Bronchial epithelial cell (primary cell): ENCODE measurements at places on chromosomes 6 and 20.

GRCh38 chr6:97771372-97771771 is 488.4 kb upstream of the MMS22L start:
- no peak for DNase-seq

GRCh38 chr6:144307880-144308279 is 22.7 kb downstream of the UTRN start:
- no peak for DNase-seq

DNA sequence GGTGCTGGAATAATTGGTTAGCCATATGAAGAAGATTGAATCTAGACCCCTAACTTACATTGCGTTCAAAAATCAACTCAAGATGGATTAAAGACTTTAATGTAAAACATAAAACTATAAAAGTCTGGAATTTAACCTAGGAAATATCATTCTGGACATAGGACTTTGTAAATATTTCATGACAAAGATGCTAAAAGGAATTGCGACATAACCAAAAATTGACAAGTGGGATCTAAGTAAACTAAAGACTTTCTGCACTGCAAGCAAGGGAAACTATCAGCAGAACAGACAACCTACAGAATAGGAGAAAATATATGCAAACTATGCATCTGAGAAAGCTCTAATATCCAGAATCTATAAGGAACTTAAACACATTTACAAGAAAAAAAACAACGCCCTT is 45.5 kb upstream of the SLC35F1 start:
- no peak for DNase-seq

- DNase-seq: no peak
These were observed 25.7 kb downstream of the ZDHHC14 start for GRCh38 chr6:157406661-157407060.

DNA sequence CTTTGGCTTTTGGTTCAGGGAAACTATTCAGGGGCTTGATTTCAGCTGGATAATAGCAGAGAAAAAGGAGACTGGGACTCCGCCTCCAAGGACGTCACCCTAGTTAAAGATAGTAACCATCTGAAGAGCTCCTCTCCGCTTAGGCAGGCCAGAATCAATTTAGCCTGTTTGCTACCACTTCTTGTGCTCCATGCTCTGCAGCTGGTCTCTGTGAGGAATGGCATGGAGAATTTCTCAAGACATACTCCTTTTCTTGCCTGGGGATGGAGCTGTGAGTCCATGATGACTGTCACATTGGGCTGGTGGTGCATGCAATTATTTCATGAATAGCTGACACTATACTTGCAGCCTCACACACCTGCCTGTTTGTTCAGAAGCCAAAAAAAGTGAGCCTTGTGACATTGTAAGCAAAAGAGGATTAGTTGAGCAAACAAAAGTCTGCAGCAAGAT is 61.4 kb downstream of the TXLNB start:
- peak; percentile 39 for DNase-seq

- DNase-seq: peak; percentile 88
These were observed 15.0 kb upstream of the TFAP2A start for GRCh38 chr6:10429638-10430427.

DNA sequence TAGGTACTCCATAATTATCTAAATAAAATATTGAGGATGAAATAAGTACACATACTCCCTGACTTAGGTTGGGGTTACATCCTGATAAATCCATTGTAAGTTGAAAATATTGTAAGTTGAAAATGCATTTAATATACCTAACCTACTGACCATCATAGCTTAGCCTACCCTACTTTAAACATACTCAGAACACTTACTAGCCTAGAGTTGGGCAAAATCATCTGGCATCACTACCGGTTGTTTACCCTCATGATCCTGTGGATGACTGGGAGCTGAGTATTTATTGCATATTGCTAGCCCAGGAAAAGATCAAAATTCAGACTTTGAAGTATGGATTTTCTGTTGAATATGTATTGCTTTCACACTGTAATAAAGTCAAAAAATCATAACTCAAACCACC is 467.3 kb downstream of the C6orf118 start:
- DNase-seq: no peak

DNA sequence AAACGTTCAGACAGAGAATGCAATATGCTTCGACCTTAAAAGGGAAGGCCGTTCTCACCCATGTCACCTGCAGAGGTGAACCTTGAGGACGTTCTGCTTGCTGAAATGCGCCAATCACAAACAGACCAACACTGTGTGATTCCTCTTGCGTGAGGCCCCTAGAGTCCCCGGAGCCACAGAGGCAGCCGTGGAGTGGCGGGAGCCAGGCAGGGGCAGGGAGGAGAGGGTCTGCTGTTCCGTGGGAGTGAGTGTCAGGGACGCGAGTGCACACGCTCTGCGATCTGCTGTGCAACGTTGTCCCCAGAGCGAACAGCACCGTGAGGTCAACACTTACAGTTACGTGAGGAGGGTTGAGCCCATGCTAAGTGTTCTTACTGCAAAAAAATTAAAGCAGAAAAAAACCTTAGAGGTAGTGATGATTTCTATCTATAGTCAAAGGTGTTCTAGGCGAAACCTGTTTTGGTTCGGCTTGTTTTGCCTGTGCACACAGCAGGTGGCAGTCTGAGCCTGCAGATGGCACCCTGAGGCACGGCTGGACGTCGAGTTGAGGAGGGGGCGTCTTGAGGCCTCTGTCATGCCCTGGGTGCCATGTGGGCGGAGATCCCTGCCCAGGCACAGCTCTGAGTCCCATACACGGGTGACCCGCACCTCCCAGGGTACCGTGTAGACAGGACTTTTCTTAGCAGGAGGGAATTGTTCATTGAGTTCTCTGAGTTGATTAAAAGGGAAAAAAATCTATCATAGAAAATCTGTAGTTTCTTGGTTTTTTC is 71.7 kb upstream of the FRMD1 start:
- DNase-seq: no peak

GRCh38 chr20:60667641-60668040 is 584.4 kb upstream of the CDH4 start:
- DNase-seq: no peak

DNA sequence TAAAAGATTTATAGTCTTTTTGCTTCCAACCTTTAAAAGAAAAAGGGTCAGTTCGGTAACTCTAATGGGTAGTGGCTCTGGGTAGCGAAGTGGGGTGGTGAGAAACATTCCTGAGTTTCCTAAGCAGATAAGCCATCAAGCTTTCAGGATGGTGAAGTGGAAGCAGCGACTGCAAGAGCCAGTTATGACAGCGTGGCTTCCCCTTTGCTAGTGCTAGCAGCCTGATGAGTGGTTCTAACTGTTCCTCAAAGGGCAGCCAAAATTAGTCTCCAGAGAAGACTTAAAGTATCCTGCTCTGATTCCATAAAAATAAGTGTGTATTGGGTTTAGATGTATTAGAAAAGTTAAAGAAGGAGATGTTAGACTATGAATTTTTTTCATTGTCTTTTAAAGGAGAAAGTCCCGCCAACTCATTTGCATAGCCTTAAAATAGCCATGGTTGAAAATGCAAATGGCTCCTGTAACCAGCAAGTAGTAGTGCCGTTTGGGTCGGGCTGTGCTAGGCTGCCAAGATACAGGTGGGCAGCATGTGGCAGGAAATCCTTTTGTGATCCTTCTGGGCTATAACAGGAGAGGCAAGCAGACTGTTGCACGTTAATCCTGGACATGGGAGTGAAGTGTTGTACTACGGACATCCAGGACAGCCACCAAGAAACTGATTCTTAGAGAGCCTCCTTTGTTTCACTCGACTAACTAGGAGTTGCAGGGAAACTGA is 18.0 kb downstream of the ELOVL2 start:
- no peak for DNase-seq

DNA sequence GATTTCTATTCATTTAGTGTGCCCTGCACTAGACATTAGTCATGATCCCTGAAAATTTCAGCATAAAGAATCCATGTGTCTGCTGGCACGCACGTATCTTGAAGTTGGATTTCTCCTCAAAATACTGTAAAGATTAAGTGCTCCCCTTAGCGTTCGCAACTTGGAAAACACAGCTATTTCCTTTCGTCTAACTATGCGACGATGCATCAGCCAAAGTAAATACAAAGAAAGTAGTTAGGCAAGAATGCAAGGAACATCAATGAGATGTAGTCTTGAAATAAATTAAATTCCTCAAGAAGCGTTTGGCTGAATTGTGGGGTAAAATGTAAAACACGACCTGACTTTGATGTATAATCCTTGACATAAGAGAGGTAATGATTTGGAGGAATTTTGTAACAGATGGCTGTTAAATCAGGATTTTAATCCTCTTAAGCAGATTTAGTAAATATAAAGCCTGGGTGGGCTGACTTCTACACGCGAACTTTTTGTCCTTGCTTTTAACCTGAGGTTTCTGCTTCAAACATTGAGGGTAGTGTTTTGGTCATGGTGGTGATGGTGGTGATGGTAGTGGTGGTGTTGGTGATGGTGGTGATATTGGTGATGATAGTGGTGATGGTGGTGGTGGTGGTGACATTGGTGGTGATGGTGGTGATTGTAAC is 88.2 kb downstream of the FOXF2 start:
- peak; percentile 83 for DNase-seq

- DNase-seq: no peak
These were observed 17.7 kb downstream of the FAM83B start for GRCh38 chr6:54864272-54864671.

GRCh38 chr6:124226396-124226795 is 422.7 kb downstream of the NKAIN2 start:
- peak; percentile 25 for DNase-seq

- DNase-seq: peak; percentile 97
These were observed 84.3 kb upstream of the TAB2 start for GRCh38 chr6:149233056-149233715.

- DNase-seq: no peak
These were observed 139.8 kb downstream of the ANKRD60 start for GRCh38 chr20:58088625-58089024.

DNA sequence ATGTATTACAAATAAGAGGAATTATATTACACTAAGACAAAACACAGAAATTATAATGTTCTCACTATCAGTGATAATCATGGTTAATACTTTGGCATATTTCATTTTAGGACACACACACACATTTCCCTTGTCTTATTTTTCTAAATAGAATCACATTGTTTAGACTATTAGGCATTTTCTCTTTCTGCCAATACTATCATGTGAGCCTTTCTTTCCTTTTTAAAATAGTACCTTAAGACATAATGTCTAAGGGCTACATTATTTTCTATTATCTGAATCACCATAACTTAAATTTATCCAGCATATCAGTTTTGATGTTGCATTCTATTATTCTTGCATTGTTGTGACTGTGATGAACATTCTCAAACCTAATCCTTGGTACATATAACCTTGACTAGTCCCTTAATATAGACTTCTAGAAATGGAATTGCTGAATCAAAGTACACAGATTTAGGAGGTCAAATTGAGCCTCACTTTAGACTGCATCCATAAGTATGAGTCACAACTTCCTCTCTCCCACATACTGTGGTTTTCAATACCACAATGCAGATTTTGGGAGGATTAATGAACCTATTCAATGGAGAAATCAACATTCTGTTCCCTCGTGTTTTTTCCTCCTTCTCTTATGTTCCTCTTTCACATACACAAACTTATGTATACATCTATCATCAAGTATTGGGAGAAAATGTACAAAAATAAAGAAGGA is 212.6 kb downstream of the MOXD1 start:
- peak; percentile 67 for DNase-seq

DNA sequence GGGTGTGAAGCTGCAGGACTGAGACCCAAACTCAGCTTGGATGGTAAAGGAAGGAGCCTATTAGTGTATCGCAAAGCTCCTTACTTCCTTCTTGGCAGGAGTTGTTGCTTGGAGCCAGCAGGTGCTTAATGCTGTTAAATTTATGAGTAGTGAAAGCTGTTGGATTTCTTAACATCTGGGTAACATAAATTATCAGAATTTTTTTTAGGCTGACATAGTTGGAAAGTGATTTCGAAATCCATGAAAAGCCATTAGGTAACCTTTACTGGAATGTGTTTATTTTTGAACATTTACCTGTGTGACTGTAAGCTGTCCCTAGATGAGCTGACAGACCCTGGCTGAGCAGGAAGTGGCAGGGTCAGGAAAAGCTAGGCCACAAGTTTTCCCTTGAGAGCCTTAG is 470.4 kb upstream of the SLC35B3 start:
- peak; percentile 7 for DNase-seq

- peak; percentile 68 for DNase-seq
These were observed 88.6 kb downstream of the RNF217 start for GRCh38 chr6:125050663-125051318.

GRCh38 chr20:47405775-47406325 is 49.4 kb upstream of the ZMYND8 start:
- DNase-seq: no peak

DNA sequence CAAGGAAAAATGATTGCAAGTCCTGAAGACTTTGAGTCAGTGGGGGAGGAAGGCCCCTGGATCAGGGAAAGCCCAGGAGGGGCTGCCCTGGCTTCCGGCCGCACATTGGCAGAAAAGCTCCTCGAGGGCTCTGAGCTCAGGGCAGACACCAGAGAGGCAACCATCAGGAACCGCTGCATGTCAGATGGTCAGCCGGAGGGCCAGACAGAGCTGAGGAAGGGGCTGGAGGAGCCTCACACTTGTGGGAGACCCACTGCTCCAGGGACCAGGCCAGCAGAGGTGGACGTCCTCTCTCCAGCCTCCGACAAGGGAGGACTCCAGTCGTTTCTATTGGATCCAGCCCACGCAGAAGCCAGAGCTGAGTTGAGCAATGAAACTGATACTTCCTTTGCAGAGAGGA is 30.2 kb upstream of the AAR2 start:
- DNase-seq: no peak

DNA sequence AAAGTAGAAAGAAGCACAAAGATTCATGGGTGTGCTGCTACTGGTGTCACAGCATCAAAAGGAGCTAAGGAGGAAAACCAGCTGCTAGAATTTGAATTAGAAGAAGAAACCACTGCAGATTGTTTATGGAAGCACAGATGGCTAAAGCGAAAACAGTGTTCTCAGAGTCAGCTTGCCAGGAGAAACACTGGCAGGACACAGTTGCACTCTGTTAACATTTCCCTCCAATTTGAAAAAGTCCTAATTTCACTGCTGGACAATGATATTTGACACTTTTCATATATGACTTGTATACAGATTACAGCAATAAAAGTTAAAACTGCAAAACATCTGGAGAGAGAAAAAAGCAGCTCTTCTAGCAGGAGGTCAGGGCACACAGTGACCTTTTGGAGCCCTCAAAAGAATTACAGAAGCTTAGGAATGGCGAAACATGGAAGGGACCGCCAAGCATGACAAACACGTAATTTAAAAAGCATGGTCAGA is 314.5 kb downstream of the COL12A1 start:
- DNase-seq: no peak

DNA sequence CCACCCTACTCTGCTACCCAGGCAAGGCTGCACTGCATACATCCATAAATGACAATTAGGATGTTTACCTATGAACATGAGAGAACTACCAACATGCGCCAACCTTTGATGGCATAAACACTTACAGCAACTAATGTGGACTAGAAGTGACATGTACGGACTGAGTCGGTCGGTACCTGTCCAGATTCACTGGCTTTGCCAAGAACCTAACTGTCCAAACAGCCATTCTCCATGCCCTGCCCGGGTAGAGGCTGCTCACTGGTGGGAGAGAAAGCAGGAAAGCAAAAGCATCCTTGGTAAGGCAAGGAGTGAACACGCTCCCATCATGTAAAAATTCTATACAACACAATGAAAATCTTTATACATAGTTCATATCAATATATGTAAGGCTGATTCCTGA is 30.0 kb downstream of the SYNDIG1 start:
- no peak for DNase-seq

- DNase-seq: no peak
These were observed 51.0 kb upstream of the CEP162 start for GRCh38 chr6:84278321-84278998.
